NCI-H1694 treated with DMSO at 0.1 percent for 48 hours (cell line): ENCODE measurements at places on chromosomes 5 and 9.

DNA sequence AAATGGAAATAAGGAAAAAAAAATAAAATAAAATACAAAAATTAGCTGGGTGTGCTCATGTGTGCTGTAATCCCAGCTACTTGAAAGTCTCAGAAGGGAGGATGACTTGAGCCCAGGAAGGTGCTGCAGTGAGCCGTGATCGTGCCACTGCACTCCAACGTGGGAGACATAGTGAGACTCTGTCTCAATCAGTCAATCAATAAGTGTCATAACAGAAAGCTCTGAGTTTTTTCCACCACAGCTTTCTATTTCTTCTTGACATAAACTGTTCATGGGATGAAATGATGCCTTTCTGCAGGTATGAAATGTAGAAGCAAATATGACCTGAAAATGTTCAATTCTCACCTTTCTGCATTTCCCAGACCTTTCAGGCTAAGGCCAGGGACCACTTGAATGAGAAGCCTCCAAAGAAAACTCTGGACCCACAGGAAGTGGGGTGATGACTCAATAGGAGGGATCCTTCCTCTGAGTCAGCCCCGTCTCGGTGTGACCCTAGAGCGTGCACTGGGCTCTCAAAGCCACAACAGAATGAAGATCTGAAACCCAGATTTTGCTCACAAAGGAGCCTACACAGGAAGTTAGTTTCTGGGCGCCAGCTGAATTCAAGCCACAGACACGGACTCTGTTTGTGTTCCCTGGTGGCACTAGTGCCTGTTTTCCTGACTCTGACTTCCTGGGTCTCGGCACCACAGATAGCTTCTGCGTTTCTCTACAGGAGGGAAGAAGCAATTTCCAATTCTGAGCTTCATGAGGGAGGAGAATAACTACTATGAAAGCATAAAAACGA lies 62.0 kb downstream of the ANKH start:
- no peak for DNase-seq

DNA sequence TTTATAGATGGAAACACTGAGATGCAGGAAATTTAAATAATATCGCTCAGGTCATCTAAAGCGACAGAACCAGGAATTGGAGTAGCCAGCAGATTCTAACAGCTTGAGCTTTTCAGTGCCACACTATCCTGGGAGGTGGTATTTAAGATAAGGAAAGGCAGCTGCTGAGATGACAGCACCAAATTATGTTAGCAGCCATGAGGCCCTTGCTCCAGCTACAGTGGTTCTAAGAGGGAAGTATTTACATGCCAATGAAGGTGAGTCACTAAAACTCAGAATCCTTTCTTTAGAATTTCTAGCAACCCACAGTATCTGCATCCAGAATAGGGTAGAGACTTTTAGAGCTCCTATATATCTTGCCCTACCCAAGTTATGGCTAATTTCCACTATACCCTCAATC lies 127.0 kb upstream of the VLDLR start:
- DNase-seq = no peak

DNA sequence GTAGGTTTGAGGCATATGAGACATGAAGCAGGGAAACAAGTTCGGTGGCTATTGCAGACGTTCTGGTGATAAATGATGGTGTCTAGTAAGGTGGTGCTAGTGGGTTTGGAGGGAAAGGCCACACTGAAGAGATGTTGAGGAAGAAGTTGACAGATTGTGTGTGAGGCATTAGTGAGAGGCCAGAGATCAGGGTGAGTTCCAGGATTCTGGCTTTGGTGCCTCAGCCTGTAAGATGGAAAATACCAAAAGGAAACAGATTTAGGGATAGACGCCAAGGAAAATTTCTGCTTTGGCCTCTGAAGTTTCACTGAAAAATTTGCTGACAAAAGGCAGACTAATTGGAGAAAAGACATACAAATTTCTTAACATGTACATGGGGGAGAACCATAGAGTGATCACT lies 6.4 kb upstream of the PAIP1 start:
- no peak for DNase-seq

DNA sequence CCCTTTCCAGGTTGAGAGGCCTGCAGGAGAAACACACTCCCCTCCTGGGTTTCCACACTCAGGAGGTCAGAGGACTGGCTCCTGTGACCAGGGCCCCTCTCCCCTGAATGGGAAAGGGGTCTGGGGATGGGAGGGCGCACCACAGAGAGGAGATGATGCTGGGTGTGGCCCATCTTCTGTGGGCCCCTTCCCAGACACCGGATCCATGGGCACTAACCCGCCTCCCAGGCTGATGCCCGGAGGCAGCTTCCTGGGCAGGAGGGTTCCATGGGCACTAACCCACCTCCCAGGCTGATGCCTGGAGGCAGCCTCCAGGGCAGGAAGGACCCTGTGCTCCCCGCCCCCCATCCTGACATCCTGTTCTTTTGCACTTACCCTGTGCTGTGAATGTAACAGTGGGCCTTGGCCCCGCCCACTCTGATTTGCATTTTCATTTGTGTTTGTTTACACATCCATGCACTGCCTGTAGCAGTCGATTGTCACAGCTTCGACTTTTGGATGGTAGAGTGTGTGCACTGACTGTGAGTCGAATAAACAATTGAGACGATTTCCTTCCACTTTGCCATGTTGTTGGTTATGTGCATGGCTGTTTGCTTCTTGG lies 9.3 kb upstream of the DOLPP1 start:
- DNase-seq = no peak

- no peak for DNase-seq
Measured at GRCh38 chr9:19690128-19690527, 98.7 kb downstream of the SLC24A2 start.

GRCh38 chr5:43019291-43019613 lies 20.9 kb downstream of the ANXA2R start:
- no peak for DNase-seq

- DNase-seq = no peak
Measured at GRCh38 chr5:148963664-148964063, 99.2 kb downstream of the SH3TC2 start.

DNA sequence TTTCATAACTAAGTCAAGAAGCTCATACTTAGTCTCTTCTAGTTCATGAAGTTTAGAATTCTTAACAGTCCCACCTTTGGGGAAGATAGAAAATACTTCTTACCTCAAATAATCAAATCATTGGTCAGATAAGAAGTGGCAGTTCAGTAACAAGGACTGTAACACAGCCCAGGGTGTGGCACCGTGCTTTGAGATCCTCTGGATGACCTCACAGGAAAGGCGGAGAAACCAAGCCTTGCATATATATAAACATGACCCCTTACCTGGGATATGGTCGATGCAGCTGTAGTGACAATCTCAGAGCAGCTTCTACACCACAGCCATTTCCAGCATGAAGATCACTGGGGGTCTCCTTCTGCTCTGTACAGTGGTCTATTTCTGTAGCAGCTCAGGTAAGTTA lies at the start of gene SPINK7:
TSS of gene SPINK7 (plus strand) at position 271 of the 400 bp plus-strand sequence. CDS start at position 332, 61 bp downstream.
- DNase-seq = no peak

DNA sequence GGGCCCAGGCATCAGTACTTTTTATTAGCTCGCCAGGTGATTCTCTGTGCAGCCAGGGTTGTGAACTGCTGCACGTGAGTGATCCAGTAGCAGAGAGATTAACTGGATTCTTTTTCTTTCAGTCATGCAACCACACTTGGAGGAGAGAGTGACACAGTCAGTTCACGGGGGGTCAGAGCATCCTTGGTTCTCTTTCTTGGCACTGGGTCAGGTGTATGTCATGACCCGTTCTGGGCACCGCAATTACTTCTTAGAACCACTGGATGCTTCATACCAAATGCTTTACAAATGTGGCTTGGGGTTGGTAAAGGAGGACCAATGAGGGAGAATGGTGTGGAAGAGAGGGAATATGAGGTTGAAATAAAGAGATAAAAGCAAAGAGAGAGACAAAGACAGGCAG lies 368.7 kb downstream of the MLLT3 start:
- DNase-seq = no peak

DNA sequence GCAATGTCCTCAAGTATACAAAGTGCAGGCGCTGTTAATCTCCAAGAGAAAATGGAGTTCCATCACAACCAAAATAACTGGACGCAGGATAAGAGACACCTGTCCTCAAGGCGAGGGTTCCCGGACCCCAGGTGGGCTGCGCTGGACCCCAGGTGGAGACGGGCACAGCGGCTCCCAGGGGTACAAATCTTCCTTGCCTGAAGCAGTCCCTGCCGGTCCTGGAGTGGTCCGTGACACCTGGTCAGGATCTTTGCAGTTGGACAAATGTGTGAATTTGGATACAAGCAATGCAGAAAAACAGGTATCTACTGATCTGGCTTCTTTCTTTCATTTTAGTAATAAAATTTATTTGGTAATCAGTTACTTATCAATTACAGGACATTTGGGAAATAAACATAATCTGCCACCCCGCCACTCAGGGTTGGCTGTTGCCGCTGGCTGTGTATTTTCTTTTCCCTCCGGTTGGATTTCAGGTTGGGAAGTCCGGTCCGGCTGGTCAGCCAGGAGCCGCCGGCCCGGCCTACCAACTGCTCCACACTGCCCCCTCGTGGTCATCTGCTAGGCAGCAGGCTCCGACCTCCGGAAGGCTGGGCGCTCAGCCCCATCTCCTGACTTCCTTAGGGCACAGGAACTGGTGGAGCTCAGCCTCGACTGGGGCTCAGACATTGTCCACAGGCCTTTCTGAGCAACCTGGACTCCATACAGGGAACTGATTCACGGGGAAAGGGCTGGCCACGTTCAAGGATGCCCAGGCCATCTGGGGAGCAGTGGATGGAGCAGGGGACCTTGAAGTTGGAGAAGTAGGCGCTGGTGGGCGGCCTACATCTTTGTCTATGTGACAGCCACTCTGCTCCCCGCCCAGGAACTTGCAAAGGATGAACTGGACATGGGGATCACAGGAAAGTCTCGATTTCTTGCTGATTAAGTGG lies 43.4 kb downstream of the NXNL2 start:
- no peak for DNase-seq

- no peak for DNase-seq
Measured at GRCh38 chr9:21461377-21461776, 20.7 kb downstream of the IFNE start.

- no peak for DNase-seq
Measured at GRCh38 chr5:11851416-11851815, 52.8 kb downstream of the CTNND2 start.

DNA sequence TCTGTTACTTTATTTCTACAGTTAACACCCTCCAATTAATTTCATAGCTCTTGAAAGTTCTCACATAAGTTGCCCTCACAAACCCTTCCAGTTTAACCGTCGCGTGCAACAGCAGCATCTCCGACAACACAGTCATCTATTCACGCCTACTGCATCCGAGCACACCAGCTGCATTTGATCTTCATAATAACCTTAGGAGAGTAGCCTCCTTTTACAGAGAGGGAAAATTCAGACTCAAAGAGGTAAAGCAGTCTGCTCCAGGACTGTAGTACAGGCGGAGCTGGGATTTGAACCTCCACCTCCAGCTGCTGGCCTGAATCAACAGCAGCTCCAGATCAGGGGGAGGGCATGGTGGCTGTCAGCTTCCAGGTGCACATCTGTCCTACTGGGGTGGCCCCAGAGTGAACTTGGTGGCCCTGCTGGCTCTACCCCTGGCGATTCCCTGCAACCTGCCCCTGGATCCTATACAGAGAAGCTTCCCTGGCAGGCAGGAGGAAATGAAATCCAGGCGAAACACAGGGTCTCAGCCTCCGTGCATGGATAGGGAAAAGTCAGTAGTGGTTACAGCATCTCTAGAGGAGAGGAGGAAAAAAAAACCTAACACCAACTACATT lies 71.6 kb upstream of the UNC5A start:
- DNase-seq = peak; percentile 54

GRCh38 chr5:92613546-92613945 lies 967.5 kb downstream of the NR2F1-AS1 start:
- DNase-seq = no peak

DNA sequence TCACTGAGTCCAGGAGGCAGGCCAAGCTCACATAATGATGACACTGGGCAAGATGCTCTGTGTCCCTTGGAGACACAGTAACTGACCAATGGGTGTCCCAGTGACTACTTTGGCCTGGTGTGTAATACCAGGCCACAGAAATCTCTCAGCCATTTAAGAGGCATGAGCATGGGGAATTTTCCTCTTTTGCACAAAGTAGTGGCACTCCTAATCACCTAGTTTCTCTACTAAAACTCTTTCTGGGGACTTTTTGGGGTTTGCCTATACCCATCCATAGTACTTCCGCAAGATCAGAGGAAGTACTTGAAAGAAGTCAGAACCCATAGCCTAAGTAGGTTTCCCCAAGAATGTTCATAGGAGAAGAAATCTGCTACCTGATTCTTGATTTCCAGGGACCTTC lies 161.9 kb downstream of the ARSB start:
- DNase-seq = no peak

GRCh38 chr5:65892801-65893200 lies 33.6 kb upstream of the ERBIN start:
- DNase-seq = no peak

GRCh38 chr9:98808411-98808815 lies 943 bp downstream of the GALNT12 start:
- DNase-seq = no peak

DNA sequence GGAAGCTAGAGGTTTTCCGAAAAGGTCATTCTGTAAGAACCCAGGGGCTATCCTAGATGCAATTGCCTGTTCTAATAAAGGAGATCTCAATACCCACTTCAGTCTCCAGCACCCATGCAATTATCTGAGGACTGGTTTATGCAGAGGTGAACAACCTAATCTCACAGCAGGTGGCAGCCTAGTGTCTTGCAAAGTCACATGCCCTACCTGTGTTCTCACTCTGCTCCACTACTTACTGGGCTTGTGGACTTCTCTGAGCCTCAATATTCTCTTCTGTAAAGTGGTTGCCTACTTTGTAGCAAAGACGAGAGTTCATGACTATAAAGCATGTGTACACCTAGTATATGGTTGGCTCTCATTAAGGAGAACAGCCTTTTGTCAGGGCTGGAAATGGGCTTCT lies 21.0 kb upstream of the ALDH1B1 start:
- DNase-seq = peak; percentile 34

- DNase-seq = no peak
Measured at GRCh38 chr5:122972877-122973276, 63.6 kb downstream of the PPIC start.

- DNase-seq = no peak
Measured at GRCh38 chr9:107142896-107143603, 140.0 kb upstream of the RAD23B start.

DNA sequence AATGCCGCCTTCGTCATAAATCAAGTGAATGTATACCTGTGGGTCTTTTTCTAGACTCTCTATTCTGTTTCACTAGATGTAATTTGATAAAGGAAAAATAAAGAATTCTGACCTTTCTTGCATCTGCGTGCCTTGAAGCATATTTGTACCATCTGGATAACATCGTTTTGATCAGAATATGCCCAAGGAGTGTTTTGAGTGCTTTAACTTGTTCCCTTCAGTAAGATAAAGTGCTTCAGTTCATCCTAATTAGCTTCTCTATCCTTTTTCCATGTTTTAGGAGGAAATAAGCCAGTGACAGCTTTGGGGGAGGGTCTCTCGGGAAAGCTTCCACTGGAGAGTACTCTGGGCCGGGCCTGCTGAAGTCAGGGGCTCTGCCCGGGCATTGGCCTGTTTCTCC lies 113.5 kb upstream of the DAP start:
- no peak for DNase-seq

GRCh38 chr9:99375481-99375880 lies 153.4 kb downstream of the SEC61B start:
- DNase-seq = no peak
